Bronchial smooth muscle cell (primary cell): ENCODE measurements at places on chromosomes 4 and X. TPM values are rescaled to one million over a fixed set of nuclear protein-coding genes. Genes with fewer than 3 reads are reported as not detected.

CSN1S1 gene
- not detected in 2 replicates for total RNA-seq

CSAG1 gene
- total RNA-seq: not detected in 2 replicates

DIPK2B gene
- total RNA-seq: not detected in 2 replicates

CT45A10 gene
- total RNA-seq: 0.32 TPM in 1 of 2 replicates, not detected in the other

DGKK gene
- total RNA-seq: not detected in 2 replicates

SPIN2A gene
- total RNA-seq: 2.4 TPM in 2 replicates
